Activated naive CD8-positive, alpha-beta T cell treated with anti-CD3 and anti-CD28 coated beads for 36 hours (primary cell): ENCODE measurements at places on chromosomes 16 and 17. TPM values are rescaled to one million over a fixed set of nuclear protein-coding genes. Genes with fewer than 3 reads are reported as not detected.

The SEZ6 gene
- not detected for total RNA-seq

The ARL5C gene
- not detected for total RNA-seq

The PSMB3 gene
- total RNA-seq: 288 TPM

- no peak for DNase-seq
Measured at GRCh38 chr17:19364699-19365498, 2.4 kb upstream of the B9D1 start.

DNA sequence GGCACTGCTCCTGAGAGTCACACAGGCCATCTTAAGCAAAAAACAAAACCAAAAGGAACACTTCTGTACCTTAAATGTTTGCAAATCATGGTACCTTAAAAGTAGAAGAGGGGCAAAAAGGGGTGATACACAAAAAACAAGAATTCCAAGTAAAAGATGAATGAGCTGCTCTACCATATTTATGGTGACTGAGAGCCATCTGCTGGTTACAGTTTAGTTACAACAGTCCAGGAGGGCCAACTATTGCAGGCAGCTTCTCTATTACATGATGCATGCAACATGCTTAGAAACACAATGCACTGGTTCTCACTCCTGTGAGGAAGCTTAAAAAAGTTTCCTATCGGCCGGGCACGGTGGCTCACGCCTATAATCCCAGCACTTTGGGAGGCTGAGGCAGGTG, 53.5 kb downstream of the STX8 start:
- no peak for DNase-seq

DNA sequence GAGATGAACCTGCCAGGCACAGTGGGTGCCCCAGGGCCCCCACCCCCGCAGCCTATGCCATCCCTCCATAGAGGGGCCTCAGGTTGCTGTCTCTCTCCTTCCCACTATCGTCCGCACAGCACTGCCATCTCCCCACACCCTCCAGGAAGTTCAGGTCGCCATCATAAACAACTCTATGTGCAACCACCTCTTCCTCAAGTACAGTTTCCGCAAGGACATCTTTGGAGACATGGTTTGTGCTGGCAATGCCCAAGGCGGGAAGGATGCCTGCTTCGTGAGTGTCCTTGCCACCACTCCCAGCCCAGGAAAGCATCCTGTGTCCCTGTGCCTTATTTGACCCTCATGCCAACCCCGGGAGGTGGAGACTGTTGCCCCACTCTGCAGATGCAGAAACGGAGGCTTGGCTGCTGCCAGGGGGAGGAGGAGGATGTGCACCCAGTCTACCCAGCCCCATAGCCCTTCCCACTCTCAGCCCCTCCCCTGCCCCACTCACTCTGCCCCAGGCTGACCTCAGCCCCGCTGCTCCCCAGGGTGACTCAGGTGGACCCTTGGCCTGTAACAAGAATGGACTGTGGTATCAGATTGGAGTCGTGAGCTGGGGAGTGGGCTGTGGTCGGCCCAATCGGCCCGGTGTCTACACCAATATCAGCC, 3.9 kb downstream of the PRSS21 start:
- DNase-seq: no peak

GRCh38 chr17:81419886-81420768, 24.9 kb downstream of the BAHCC1 start:
- no peak for DNase-seq

GRCh38 chr16:8589057-8589899, 1.0 kb downstream of the TMEM114 start:
- DNase-seq: no peak
